T-helper 2 cell (primary cell): ENCODE measurements at places on chromosomes 1 and 21.

GRCh38 chr1:17293681-17294425 is 14.1 kb upstream of the PADI4 start:
- no peak for DNase-seq

DNA sequence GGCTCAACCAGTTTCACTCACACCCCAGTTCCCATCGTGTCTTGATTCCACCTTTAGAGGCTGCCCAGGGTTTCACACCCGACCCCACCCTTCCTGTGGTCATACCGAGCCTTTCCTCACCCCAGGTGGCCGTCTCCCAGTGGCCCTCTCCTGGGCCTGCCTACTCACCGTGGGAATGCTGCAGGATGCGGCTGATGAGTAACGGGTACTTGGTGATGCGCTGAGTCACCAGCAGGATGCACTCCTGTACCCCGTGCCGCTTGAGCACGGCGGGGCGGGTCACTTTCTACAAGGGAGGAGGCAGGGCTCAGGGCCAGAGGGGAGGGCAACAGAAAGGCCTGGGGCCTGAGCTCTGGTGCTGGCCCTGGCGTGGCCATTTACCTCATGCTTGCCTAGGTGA is 16.4 kb downstream of the ARHGEF2 start:
- DNase-seq: no peak

DNA sequence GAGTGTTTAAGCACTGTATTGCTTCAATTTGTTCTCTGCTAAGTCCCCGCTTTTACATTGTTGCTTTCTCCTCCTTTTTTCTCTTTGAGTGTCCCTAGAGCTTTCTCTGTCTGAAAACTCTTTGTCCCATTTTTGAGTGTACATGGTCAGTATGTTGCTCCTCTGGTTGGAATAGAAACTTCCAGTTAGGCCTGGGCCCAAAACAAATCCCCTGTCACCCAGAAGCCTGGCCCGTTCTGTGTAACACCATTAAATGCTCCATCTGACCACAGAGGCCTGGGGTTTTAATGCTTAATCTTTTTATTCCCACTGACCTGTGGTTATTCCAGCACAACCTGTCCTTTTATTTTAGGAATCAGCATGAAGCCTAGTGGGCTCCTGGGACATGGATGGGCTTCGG is 28.3 kb upstream of the NFASC start:
- no peak for DNase-seq

- DNase-seq: no peak
Measured at GRCh38 chr1:94970783-94971182, 43.9 kb upstream of the CNN3 start.

GRCh38 chr1:210898473-210898872 is 235.5 kb downstream of the KCNH1 start:
- DNase-seq: no peak
